ENCODE measurements at places on chromosomes 2 and 18.

GRCh38 chr2:235911633-235912233, 256.5 kb downstream of the GBX2 start:
- no peak for DNase-seq

DNA sequence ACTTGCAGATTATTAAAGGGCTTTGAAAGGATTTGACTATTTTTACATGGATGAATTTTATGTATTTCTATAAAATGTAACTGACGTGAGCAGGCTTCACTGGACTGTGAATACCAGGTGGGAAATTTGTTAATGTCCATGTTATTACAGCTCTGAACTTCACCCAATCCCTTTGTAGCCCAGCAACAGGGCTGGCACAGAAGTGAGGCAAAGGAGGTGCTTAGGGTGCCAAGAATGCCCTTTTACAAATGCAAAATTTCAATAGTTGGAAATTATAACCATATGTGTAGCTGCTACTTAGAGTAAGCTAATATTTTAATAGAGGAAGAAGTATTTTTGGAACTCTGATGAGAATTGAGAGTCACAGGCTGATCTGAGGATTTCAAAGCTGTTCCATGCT, 53.7 kb upstream of the FAM98A start:
- DNase-seq = no peak

- no peak for DNase-seq
These were observed 341.2 kb downstream of the CLIP4 start for GRCh38 chr2:29456429-29456828.

DNA sequence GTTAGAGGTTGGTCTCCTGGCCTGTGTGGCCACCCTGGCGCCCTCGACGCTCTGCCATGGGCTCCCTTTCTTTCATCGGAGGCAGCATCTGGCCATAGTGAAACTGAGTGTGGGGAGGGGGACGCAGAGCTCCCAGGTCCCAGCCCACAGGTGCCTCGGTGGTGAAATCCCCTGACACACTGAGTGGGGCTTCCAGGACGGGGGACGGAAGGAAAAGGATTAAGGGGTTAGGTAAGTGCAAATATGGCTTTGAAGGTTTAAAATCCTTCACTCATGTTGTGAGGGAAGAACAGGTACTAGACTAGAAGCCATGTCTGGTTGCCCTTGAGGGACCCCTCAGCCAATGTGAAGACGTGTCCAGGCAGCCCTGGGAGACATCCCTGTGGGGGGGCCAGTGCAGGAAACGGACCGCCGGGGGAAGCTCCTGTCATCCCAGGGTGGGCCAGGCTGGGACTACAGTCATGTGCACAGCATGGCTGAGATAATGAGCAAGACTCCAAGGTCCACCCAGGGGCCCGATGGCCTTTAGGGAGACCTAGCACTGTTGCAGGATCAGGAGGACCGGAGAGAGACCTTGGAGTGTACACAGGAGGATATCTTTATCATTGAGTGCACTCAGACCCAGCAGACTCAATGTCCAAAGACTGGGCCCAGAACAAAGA, 36.3 kb downstream of the RTP5 start:
- no peak for DNase-seq

DNA sequence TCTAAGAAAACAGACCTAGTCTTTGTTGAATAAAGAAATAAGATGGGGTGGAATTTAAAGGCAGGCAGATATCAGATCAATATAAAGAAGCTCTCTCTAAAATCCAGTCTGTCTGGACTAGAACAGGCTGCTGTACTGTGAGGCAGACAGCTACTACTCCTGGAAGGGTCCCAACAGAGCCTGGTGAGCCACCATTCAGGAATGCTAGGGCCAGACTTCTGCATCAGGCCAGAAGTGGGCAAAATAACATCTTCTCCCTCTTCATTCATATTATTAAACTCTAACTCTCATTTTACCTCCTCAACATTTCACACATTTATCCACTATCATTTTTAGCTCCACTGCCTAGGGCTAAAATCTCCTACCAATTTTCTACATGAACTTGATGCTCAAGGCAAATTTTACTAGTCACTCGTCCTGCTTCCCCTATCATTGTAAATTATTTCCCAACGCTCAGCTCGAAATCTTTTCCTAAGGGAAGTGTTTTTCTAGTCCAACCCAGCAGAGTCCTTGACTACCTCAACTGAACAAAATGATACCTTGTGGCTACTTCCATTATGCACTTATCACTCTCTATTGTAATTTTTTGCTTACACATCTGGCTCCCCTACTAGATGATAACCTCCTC, 45.2 kb upstream of the GLS start:
- no peak for DNase-seq

DNA sequence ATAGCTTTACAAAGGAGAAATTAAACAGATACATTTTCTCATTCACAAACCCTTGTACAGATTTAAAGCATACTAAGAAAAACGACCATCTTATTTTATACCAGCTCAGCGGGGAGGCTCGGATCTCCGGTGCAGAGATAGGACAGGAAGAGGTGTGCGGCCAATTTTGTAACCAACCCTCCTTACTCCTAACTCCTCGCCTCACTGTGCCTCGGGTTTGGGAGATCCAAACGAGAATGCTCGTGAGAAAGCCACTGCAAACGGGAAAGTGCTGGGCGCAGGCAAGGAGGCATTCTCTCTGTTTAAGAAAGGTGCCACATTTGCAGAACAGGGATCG, 1.2 kb downstream of the KDSR start:
- no peak for DNase-seq

DNA sequence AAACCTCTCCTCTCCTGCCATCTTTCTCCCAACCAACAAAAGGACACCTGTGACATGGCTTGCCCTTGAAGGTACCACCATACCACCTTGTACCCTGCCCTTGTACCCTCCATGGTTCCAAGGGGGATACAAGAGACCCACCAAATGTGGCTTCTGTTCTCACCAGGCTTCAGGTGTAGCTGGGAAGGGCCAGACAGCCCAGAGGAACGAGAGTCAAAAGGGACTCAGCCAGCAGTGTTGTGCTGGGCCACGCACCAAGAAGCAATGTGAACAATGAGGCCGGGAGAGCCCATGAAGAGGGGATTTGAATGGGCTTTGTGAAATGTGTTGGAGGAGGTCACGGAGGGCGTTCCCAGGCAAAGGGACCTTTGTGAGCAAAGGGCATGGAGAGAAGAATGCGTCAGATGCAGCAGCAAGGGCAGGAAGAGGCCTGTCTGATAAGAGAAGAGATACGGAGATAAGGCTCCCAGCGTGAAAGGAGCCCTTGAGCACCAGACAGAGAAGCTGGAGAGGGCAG, 48.6 kb downstream of the PLB1 start:
- no peak for DNase-seq

GRCh38 chr18:58992301-58993231, 127.9 kb downstream of the ZNF532 start:
- peak; percentile 46 for DNase-seq

DNA sequence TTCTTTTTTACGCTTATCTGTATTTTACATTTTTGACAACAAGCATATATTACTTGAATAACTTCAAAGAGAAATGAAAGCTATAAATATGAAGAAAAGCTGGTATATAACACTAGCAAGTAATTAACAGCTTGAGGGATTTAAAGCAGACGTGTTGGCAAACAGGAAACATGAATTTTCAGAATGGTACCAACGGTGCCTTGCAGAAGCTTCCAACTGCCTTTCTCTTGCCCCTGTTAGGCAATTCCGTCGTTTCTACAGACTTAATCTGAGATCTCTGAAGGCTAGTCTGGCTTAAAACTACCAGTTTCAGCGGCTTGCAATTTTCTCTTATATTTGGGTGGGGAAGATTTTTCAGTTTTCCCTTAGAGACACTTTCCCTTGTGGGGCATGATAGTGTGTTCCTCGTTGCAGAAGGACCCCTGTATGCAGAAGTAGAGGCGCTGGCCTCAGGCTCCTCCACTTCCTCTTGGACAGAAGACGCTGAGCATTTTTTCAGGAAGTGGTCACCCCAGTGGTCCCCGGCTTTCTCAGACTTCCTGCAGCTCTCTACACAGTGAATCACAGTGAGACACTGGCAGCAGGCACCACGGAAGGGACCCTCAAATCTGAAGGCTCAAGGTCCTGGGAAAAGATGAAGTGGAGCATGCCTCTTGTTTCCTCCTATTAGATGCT, 56.2 kb upstream of the SLC16A14 start:
- no peak for DNase-seq

- no peak for DNase-seq
These were observed 30.0 kb downstream of the CPS1 start for GRCh38 chr2:210586381-210586780.

DNA sequence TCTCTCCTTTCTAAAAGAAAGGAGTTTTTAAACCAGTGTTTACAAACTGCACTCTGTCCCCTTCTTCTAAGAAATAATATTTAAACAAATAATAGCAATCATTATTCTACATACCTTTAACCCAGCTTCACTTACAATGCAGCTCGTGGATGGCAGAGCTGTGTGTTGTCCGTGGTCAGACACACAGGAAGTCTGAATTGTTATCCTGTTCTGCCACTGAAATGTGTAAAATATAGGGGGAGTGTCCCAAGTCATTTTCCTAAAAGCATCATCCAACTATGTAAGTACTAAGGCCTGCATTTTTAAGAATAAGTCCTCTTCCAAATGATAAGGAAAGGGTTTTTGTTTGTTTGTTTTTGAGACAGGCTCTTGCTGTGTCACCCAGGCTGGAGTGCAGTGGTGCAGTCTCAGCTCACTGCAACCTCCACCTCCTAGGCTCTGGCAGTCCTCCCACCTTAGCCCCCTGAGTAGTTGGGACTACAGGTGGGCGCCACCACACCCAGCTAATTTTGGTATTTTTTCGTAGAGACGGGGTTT, 2.7 kb upstream of the PPP4R1 start:
- DNase-seq = no peak

GRCh38 chr2:43115881-43116280, 110.5 kb downstream of the ZFP36L2 start:
- DNase-seq = no peak

DNA sequence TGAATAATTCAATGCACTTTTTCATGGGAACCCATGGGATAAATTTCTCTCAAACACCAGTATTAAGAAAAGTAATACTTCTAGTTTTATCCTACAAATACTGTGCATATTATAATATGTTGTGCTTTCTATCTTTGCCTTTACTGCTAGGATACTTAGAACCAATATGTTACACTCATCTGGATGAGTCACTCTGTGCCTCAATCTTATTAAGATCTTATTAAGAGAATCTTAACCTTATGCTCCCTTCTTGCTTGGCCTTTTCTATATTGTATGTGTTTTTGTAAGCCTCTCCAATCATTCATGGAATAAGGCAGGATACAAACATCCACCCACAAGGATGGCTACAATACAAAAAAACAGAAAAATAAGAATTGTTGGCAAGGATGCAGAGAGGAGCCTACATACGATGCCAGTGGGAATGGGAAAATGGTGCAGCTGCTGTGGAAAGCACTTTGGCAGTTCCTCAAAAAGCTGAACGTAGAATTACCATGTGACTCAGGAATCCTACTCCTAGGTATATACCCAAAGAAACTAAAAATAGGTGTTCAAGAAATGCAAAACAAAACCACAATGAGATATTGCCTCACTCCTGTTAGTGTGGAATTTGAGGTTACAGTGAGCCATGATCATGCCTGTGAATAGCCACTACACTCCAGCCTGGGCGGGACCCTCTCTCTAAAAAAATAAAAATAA, 10.7 kb upstream of the TWSG1 start:
- no peak for DNase-seq

DNA sequence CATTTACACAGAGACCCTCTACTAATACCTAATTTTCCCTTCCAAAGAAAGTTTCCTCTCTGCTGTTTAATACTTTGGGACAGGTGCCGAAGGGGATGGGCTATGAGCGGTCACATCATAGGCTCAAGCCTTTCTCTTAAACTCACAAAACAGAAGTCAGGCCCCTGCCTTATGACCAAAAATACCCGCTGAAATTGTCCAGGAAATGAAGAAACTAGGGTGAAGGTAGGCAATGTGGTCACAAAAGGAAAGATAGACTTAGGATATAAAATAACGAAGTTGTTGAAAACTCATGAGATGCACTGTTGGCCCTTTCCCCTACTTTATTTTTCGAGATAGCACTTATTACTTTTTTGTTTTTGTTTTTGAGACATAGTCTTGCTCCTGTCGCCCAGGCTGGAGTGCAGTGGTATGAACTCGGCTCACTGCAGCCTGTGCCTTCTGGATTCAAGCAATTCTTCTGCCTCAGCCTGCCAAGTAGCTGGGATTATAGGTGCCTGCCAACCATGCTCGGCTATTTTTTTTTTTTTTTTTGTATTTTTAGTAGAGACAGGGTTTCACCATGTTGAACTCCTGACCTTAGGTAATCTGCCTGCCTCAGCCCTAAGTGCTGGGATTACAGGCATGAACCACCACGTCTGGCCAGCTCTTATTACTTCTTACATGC, 16.3 kb downstream of the SLC8A1 start:
- DNase-seq = peak; percentile 78

GRCh38 chr2:73893764-73894474, 1.1 kb downstream of the ACTG2 start:
- DNase-seq = no peak

GRCh38 chr2:111679202-111679601, 204.8 kb downstream of the ANAPC1 start:
- no peak for DNase-seq

DNA sequence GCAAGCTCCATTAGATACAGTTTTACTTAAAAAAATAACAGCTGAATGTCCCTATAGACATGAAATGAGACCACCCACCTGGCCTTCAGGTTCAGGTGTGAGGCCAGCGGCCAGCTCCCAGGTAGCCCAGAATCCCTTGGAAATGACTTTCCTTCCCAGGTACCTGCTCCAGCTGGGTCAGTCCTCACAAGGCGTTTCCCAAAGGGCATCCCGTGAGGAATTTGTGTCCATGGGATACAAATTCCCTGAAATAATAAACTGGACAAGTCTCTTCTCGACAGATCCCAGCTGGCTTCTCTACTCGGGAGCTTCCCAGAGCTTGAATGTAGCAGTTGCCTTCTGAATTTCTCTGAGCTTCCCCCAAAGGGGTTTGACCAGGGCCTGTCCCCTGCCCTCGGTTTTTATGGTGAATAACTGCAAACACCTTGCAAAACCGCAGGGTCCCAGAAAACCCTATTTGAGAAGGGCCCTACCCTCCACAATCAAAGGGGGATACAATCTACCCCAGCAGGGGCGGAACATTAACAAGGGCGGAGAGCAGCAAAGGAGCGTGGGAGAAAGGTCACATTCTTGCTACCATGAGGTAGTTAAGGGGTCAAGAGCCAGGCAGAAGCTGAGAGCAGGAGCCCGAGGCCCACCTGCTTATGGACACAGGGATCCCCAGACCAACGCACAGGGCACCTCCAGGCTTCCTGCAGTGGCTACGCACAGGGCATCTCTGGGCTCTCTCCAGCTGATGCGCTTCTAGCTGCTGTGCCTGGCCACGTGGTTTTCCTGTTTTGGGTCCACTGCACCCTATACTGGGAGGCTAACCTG, 107.7 kb downstream of the HDAC4 start:
- no peak for DNase-seq
